ENCODE measurements at places on chromosomes 1 and 21.

- DNase-seq = no peak
These were observed 27.0 kb downstream of the ELAVL4 start for GRCh38 chr1:50135716-50136115.

DNA sequence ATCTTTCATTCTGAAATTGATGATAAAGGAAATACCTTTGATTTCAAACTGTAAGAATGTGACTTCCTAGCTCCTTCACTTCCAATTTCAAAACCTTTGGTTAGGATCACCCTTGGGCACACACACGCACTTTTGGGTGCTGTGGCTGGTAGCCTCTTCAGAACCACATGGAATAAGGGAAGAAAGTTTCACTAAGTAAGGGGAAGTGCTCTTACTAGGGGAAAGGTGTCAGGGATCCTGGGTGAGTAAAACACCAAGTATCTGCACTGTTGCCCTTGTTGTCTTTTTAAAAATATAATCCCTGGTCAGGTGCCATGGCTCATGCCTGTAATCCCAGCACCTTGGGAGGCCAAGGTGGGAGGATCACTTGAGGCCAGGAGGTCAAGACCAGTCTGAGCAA lies 132.4 kb downstream of the SDCCAG8 start:
- no peak for DNase-seq

DNA sequence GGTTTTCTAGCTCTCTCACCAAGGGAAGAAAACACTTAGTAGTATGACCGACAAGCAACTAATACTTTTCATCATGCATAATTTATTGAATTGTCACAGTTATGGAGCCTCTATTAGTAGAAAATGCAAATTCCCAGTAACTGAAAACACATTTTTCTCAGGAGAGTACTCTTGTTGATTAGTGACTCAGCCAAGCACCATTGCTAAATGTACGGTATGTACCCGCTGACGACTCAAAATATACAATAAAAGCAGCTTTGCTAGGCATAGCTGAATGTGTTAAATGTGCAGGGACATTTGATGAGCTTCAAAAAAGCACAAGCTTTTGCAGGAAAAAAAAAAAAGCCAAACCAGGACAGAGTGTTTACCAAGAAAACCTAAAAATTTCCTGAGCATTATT lies 63.9 kb downstream of the WDR64 start:
- DNase-seq = no peak

GRCh38 chr1:233549404-233549803 lies 64.5 kb upstream of the KCNK1 start:
- no peak for DNase-seq

GRCh38 chr1:77283701-77284425 lies 2.0 kb downstream of the AK5 start:
- no peak for DNase-seq

DNA sequence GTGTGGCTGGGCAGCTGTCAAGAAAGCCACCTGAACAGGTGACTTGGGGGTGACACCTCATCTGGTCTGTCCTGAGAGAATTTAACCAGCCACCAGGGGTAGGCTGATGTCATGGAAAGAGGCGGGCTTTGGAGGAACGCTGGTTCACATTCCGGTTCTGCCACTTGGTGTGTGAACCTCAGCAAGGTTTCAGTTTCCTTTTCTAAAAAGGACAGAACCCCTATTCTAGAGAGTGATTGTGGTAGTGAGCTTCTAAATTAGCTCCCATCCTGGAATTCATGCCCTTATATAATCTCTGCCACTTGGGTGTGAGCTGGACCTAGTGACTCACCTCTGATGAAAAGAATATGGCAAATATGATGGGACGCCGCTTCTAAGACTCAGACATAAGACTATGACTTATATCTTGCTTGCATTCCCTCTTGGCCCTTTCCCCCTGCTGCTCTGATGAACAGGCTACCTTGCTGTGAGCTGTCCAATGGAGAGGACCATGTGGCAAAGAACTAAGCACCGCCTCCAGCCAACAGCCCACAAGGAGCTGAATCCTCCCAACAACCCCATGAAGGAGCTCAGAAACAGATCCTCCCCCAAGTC lies 332.1 kb downstream of the RRAGC start:
- no peak for DNase-seq

GRCh38 chr1:167774710-167775109 lies 52.9 kb downstream of the MPZL1 start:
- DNase-seq = no peak

Data from AG04450 (cell line).